ENCODE measurements at places on chromosomes 12 and 14.

DNA sequence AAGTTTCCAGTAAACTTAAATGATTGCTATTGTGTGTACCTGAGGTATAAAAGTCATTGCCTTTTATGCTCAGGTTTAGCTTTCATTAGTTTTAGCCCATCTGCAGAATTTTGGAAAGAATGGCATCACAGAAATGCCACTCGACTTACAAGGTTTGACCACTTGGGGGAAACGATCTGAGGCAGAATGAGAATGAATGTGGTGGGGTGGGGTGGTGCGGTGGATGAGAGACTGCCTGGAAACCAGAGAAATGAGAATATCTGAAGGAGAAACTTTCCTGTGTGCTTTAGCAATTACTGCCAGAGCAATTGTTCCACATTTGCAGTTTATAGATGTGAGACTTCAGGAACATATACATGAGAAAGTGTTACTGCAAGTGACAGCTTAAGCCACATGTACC is 225.4 kb upstream of the PDE3A start:
- DNase-seq = no peak

GRCh38 chr12:14601692-14602478 is 34.2 kb upstream of the PLBD1 start:
- no peak for DNase-seq

DNA sequence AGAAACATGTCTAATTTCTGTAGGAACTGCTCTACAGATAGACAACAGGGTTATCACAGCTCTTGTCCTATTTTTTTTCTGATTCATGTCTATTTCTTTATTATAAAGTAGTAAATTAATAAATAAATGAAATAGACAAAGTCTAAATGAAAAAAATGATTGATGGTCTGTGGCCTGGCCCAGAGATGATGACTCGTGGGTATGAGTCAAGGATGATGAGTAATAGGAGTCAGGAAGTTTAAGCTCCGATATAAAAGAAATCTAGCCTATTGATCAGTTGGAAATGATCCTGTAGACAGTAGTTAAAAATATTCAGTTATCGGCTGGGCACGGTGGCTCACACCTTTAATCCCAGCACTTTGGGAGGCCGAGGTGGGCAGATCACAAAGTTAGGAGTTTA is 90.6 kb upstream of the RTL1 start:
- DNase-seq = no peak

DNA sequence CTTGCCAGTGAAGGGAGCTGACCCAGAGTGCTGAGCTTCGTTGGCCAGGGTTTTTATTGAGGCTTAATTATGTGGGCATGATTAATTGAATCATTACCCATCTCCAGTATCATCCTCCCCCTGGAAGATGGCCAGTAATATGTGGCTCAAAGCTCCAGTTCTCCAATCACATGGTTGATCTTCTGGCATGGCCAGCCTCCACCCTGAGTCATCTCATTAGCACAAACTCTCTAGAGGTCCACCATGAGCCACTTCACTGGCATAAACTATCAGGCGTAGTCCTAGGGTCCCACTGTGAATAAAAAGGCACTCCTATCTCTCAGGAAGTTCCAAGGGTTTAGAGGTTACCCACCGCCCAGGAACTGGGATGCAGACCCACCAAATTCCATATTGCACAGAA is 135.0 kb downstream of the ANO6 start:
- DNase-seq = no peak

- no peak for DNase-seq
These were observed 77.3 kb downstream of the PDE3A start for GRCh38 chr12:20445687-20446086.

DNA sequence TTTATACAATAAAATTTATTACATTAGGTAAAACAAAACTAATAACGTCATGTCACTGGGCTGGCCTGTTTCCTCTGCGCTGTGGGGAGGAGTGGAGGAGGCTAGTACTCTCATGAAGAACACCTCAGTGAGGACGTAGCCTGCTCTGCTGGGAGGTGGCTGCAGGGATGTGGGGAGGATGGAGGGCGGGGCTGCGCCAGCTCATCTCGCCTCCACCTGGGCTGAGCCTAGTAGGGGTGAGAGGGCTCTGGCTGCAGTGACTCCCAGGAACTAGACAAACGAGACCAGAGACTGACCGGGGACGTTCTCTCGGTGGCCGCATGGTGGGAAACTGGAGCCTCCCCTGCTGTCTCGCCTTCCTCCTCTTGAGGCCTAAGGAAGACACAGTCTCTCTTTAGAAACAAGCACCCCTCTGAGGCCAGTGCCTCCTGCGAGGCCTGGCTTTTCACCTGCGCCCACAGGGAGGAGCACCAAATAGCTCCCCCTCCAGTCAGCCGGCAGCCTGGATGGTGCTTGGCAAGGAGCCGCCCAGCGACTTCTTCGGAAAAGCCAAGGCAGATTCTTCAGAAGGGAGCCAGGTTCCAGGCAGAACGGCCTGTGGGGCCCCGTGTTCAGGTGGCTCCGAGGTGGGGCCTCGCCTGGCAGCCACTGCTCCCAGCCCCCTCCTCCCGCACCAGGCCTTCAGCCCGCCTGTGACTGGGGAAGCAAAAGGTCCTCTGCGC is 62.4 kb downstream of the PLEKHG3 start:
- no peak for DNase-seq

DNA sequence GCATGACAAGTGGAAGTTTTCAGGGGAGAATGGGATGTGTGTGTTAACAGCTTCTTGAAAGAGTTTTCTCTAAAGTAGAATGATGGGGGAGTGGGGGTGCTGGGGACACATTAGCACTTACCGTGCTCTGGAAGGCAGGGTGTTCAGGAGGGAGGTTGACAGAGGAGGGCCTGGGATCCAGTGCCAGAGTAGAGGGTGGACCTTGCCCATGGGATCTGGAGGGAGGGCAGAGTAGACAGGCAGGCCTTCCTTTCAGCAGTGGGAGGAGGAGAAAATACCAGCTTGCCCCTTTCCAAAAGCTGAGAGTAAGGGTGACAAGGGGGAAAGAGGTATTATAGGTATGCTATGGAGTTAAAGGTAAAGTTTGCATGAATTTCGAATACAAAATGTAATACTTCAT is 40.1 kb downstream of the TRAF3 start:
- no peak for DNase-seq

- DNase-seq = no peak
These were observed 699 bp downstream of the DIO3 start for GRCh38 chr14:101561897-101562490.

- DNase-seq = no peak
These were observed 34.6 kb downstream of the P2RX7 start for GRCh38 chr12:121167232-121167820.

DNA sequence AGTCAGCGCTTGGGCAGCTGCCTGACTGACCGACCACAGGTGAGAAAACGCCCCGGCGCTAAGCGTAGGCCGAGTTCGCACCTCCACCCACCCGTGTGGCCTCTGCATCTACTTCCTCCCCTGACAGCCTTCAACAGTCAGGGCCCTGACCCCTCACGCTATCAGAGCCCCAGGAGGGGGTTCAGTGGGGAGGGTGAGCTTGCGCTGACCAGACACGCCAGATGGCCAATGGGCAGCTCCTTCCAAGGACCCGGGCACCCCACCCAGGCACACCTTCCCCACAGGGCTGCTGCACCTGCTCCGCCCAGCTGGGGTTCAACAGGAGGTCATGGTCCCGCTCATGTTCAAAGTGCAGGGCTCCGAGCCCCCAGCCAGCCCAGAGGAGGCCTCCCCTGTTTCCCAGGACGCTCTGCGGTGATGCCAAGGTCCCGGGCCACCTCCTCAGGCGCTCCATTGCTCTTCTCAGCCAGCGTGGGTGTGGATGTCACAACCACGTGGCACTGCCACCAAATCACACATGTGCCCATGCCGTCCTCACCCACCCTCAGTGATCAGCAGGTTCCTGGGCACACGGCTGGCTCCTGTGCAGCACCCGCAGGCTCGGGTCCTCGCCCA is 48.7 kb upstream of the BCL11B start:
- no peak for DNase-seq

DNA sequence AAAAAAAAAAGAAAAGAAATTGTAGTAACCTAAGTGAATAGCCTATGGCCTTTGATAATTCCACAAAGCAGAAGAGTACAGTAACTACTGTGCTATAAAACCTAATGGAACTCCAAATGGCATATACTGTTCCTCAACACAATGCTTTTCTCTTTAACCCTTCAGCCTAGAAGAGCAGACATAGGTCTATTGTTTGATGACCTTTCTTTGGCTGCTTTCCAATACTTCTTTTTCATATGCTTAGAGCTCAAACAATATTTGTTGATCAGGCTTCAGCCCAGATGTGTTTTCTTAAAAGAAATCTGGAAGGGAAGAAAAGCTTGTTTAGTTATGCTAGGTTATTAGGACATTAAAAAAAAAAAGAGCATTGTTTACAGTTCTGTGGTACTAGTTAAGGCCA is 116.4 kb downstream of the NTN4 start:
- no peak for DNase-seq

DNA sequence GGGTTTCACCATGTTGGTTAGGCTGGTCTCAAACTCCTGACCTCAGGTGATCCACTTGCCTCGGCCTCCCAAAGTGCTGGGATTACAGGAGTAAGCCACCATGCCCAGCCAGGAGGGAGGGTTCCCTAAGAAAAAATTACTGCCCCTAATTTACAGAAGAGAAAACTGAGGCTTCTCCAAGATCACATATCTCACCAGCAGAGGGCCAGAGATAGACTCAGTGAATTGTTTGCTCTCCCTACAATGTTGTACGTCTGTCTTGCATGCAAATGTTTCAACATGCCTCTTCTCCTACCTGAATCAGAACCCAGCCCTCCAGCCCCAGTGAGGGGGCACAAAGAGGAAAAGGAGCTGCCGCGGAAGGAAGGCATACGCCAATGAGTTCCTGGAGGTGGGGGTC is 48.3 kb upstream of the TMEM263 start:
- DNase-seq = no peak

DNA sequence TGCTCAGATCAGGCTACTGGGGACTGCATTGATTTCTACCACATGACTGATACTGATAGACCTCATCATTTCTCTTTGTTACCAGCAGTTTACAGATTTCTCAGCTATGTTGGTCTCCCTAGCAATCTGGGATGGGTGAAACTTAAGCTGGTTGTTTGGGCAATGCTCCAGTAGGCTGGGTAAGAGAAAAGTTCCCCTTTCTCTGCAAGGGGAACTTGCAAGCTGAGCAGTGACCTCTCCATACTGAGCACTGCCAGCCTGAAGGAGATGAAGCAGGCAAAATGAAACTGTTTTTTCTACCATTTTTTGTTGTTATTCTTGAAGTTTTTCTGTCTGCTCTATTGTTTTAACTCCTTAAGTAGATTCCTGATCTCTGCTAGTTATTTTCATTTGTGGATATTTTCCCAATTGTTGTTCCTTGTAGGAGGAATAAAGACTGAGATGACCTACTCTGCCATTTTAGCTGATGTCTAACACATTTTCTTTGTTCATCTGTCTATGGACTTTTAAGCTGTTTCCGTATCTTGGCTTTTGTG is 1.3 kb upstream of the OR4M1 start:
- no peak for DNase-seq

- peak; percentile 43 for DNase-seq
These were observed 63.7 kb downstream of the ZNF664 start for GRCh38 chr12:124036657-124037109.

- DNase-seq = no peak
These were observed 108.5 kb downstream of the DACT1 start for GRCh38 chr14:58746261-58746660.

- DNase-seq = no peak
These were observed 5.5 kb upstream of the HVCN1 start for GRCh38 chr12:110694330-110694901.

- DNase-seq = no peak
These were observed 3.2 kb downstream of the OSBPL8 start for GRCh38 chr12:76556368-76556767.

DNA sequence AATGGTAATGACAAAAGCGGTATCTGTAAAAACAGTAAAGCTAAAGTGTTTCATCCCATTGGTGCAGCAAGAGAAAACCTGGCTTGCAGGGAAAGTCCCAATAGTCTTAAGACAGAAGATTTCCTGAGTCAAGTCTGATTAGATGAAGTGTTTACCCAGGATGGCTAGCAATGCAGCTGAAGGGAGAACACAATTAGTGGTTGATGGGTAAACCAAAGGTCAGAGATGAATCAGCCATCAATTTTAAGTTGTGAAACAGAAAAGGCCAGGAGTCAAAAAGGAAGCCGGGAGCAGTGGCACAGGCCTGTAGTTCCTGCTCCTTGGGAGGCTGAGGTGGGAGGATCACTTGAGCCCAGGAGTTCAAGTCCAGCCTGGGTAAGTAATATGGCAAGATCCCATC is 52.6 kb downstream of the SEC23A start:
- DNase-seq = no peak

GRCh38 chr12:133264173-133264572 is 28.5 kb upstream of the ANHX start:
- DNase-seq = no peak

- no peak for DNase-seq
These were observed 484.6 kb downstream of the AACS start for GRCh38 chr12:125549836-125550235.

- DNase-seq = no peak
These were observed 1.4 kb upstream of the ANO4 start for GRCh38 chr12:100793182-100793581.

DNA sequence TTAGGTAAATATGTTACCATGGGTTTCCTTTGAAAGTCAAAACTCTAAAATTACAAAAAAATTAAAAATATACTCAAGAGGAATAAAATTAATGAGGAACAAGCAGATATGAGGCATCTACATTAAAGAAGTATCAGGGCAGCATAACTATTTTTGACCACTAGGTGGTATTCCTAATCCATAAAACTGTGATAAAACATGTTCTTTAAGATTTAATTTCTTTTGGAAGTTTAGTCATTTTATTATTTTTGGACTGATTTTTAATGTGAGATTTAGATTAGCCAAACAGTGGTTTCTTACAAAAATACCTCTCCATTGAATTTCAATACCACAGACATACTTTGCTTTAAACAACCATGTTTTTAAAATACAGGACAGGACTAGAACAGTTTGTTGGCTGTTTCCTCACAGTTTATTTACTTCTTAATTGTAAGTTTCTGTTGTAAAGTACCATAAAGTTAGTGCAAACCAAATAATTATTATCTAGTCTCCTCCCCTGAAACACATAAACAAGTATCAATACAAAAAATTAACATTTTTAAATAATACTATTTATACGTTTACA is 49.8 kb downstream of the NTS start:
- peak; percentile 13 for DNase-seq

GRCh38 chr12:70196811-70197281 is 46.4 kb upstream of the CNOT2 start:
- peak; percentile 52 for DNase-seq

- DNase-seq = no peak
These were observed 808 bp downstream of the ACIN1 start for GRCh38 chr14:23093991-23094665.

GRCh38 chr12:13033476-13033875 is 10.7 kb upstream of the FAM234B start:
- DNase-seq = no peak

Data from NCI-H524 (cell line).